ENCODE measurements at places on chromosomes 4 and X.

- no peak for DNase-seq
These were observed 95.3 kb upstream of the PTPN13 start for GRCh38 chr4:86498863-86499166.

- no peak for DNase-seq
These were observed 35.0 kb upstream of the BMPR1B start for GRCh38 chr4:94722748-94723147.

GRCh38 chr4:41504167-41504818 is 33.7 kb upstream of the LIMCH1 start:
- DNase-seq, result no peak

DNA sequence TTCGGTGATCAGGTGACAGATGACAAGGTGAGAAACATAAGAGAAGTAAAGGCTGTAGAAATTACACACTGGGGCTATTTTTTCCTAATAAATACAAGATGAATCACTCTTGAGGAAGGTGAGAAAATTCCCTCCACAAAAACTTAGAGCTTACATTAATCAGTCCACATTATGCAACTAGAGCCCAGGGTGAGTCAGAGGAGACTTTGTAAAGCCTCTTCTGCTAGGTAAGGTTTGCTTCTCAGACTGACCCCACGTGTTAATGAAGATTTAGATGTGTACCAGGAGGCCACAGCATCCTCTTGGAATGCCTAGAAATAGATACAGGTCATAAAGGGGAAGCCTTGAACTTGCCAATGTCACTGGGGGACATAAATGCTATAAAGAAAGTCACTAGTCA is 396.0 kb upstream of the SMIM31 start:
- DNase-seq, result no peak

DNA sequence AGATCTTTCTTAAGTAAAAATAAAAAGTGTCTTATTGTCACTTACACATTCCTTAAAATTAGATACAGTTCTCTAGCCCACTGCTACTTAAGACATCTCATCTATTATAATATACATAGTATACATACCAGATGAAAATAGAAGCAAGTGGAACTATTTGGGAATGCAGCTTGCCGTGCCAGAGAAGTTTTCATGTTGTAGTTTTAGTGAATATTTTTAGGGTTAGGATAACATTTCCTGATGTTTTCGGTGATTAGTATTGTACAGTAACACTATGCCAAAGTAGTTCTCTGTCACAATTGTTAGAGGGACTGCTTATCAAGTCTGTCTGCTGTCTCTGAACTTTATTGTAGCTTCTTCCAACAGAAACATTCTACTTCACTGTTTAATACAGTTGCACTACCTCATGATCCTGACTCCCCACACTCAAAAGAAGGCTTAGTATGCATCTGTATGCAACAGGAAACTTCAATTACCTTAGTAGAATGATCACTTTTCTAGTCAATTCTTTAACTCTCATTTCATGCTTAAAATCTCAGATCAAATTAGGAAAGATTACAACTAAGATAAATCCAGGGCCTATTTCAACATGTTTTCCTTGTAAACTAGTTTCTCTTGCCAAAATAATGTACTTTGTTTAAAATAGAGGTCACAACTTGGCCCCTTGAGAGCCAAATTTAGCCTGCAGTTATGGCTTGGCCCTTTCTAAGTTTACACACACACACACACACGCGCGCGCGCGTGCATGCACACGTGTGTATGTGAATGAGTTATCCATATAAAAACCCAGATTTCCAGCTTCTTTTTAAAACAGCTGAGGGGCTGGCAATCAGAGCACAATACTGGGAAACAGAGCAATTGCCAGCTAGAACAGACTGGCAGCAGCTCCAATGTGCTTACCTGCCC is 42.3 kb upstream of the SRPX start:
- DNase-seq, result no peak

DNA sequence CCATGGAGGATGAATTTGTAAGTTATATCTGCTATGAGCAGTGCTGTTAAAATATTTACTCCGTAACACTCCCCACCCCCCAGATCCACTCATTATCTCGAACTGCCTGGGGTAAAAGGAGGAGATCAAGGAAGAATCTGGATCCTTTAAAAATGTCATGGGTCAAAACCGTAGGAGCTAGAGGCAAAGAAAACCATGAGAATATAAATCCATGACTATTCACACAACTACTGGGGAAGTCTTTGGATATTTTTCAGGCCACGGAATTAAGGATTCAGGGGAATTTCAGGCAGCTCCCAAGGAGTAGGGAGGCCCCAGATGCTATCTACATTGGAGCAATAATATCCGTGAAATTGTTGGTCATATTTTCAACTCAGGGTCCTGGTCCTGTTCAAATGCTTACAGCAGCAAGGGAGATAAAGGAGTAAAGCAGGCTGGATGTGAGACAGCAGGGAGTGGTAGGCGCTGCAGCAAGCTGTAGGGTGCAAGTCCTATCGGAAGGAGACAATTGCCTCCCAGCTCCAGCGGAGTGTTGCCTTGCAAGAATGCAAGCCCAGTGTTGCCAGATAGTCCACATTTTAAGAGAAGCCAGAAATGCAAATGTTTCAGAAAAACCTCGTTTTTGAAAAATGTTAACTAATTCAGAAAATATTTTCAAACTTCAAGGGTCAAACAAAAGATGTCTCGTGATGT is 116.2 kb upstream of the KIT start:
- DNase-seq, result no peak

GRCh38 chr4:94523617-94524016 is 71.9 kb downstream of the PDLIM5 start:
- no peak for DNase-seq

DNA sequence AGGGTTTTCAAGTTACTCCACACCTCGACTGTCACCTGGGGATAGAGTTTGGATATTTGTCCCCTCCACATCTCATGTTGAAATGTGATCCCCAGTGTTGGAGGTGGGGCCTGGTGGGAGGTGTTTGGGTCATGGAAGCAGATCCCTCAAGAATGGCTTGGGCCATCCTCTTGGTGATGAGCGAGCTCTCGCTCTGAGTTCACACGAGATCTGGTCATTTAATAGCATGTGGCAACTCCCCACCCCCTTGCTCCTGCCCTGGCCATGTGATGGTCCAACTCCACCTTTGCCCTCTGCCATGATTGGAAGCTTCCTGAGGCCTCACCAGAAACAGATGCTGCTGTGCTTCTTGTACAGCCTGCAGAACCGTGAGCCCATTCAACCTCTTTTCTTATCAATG is 8.3 kb downstream of the CTAG1A start:
- DNase-seq, result no peak

- no peak for DNase-seq
These were observed 564.2 kb upstream of the PITX2 start for GRCh38 chr4:111187108-111187507.

GRCh38 chrX:132821974-132822633 is 136.3 kb downstream of the HS6ST2 start:
- no peak for DNase-seq

GRCh38 chr4:101175896-101176676 is 171.2 kb downstream of the PPP3CA start:
- DNase-seq, result no peak

- DNase-seq, result no peak
These were observed 190.0 kb upstream of the NEIL3 start for GRCh38 chr4:177119691-177120090.

- peak; percentile 4 for DNase-seq
These were observed 770.3 kb downstream of the NLGN4X start for GRCh38 chrX:5458300-5458842.

DNA sequence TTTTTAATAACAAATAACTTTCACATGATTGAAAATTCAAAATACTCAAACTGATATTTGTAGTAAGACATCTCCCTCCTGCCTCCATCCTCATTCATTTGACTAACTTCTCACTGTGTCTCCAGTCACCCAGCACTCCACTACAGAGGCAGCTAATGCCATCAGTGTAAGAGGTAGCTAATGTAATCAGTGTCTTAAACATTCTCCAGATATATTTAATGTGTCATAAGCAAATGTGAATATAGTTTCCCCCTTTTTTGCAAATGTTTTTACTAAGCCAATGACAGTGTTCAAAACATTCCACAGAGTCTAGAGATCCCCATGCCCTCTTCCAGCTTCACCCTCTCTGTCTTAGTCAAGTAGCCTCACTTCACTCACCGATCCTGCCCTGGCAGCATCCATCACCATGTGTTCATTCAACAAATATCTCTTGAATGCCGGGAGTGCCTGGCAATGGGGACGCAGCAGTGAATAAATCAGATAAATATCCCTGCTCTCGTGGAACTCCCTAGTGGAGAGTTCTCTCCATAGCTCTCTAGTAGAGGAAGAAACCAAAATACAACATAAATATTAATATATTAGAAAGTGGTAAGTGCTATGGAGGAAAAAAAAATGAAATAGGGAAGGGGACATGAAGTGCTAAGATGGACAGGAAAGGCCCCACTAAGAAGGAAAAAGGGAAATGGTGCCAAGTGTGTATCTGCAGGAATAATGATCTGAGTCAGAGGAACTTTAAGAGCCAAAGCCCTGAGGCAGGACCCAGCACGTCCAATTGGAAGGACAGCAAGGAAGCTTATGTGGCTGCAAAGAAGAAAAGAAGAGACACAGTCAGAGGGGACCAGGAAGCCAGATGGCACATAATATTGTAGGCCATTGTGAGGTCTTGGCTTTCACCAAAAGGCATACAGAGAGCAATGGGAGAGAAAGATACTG is 18.7 kb downstream of the SCFD2 start:
- DNase-seq, result no peak

GRCh38 chr4:38386005-38386551 is 277.9 kb upstream of the KLF3 start:
- DNase-seq, result no peak

DNA sequence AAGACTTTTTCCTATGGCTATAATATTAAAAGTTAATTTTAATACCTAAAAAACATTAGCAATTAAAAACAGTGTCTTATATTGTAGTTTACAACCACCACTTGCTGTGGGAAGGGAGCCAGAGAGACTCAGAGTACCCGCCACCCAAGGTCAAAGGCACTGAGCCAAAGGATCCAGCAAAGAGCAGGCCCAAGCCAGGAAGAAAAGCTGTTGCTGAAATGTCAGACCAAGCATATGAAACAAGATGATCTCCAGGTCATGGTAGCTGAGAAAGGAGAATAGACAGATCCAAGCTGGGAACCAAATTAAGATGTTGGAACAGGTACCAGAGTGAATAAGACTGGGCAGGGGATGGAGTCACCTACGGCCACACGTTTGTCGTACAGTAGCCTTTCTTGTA is 18.8 kb upstream of the ATOH1 start:
- no peak for DNase-seq

DNA sequence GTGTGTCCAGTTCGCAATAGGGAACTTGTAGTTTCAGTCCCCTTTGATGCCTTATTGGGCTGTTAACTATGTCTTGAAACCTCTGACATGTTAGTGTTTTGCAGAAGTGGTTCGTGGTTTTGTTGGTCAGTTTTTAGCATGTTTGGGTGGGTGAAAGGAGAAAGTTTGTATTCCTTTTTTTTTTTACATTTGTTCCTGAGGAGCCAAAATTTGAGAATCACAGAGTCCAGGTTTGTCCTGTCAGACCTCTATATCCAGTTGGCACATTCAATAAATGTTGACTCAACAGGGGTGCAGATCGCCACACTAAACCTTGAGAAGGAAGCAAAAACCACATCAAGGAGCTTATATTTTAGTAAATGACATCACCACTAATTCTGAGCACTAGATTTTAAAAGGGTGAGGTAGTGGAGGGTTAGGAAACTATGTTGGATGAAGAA is 26.2 kb downstream of the DLG3 start:
- no peak for DNase-seq

GRCh38 chr4:42673082-42673425 is 16.1 kb upstream of the ATP8A1 start:
- no peak for DNase-seq

DNA sequence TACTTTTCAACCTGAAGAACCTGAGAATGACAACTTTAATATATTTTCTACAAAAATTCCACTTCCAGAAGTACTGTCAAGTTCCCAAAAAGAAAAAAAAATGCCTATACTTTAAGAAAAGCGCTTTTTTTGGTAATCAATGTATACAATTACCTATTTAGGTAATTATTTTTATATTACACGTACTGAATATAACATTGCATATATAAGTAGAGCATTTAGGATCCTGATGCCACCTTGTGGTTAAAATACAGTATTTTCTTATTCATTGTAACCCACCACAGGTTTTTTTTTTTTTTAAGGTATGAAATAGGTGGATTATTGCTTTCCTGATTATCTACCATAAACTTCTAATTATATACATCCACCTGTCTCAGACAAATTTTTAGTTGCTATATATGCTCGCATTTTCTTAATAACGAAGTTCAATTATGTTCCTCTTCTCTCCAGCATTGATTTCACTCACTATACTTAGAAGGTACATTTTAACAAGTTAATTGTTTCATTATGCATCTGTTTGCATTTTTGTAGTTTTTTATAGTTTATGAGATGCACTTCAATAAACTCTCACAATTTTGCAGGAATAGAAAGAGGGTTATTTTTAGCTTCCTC is 5.2 kb downstream of the MAP9 start:
- DNase-seq, result no peak

DNA sequence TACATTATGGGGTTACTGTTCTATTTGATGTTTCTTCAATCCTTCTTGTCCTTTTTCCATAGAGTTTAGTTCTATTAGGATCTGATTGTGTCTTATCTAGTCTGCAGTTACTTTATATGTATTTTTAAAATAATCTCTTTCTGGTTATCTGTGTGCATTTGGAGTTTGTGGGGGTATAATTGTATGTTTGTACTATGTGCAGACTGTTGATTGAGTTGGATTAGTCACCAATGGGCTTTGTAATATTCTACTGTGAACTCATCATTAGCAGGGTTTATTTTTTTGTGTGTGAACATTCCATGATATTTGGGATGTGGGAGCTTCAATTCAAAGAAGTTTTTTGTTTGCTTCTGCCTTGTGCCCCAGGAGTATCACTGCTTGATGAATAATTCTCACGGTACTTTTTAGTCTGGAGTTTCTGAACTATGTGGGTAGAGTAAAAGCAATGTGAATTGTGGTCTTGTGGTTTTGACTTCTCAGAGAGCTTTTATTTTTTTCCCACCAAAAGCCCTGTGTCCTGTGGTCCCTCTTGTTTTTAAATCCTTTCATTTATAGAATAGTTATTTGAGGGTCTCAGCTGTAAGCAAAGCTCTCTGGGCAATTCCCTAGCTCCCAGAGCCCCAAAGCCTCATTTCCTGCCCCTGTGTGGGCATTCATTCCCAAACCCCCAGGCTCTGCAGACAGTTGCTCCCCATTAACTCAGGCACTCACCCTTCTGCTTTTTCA is 127.8 kb downstream of the PHKA2 start:
- no peak for DNase-seq

All from HEK293T (cell line).